Pancreas (tissue), 10 donors: ENCODE measurements at places on chromosomes 16 and 17. TPM values are rescaled to one million over a fixed set of nuclear protein-coding genes. Genes with fewer than 3 reads are reported as not detected.

Gene HSF4
- polyA plus RNA-seq = 310 TPM

Gene MAPK8IP3
- 244 TPM for polyA plus RNA-seq

Gene PDILT
- polyA plus RNA-seq = not detected

DNA sequence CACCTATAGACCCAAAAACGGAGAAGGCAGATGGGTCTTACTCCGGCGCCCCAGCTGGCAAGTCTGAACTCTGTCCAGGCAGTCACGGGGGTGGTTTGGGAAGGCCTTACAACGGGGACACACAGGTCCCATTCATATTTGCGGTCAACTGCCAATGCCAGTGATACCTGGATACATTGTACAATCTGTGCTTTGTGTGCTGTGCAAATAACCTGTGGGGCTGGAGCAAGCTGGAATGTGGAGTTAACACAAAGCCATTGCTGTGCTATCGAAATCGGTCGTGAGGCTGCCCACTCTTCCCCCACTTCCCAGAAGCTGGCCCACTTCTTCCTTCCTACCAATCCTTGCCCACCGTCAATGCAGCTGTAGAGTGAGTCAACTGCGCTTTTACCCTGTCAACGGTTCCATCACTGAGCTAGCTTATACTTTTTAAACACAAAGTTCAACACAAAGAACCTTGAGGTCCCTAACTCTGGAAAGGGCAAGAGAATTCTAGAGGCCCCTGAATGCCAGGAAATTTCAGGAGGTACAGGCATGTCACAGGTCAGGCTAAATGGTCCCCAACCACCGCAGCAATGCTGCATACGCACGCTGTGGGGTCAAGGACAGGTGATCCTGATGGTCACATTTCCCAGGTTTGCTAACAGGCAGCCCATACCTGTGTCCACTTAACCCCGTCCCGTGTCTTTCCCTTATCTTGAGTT is 122.8 kb downstream of the ZFHX3 start:
- H3K4me1 ChIP-seq = peaks cover 24% of the 10 kb centered on the region
- H3K27me3 ChIP-seq = no peaks in the 10 kb centered on the region
- H3K4me3 ChIP-seq = no peak overlapping the region
- H3K36me3 ChIP-seq = no peaks in the 10 kb centered on the region

DNA sequence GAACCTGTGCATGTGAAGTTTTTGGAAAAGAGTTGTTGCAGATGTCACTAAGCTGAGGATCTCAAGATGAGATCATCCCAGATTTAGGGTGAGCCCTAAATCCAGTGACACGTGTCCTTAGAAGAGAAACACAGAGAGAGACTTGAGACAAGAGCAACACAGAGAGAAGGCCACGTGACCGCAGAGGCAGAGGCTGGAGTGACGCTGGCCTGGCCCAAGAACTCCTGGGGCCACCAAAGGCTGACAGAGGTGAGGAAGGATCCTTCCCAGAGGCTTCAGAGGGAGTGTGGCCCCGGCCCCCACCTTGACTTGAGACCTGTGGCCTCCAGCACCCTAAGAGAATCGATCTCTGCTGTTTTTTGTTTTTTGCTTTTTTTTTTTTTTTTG is 12.1 kb upstream of the RHBDF2 start:
- no peaks in the 10 kb centered on the region for H3K36me3 ChIP-seq
- DNase-seq = no peak
- no peak overlapping the region for H3K27ac ChIP-seq
- H3K27me3 ChIP-seq = no peaks in the 10 kb centered on the region
- H3K4me3 ChIP-seq = no peak overlapping the region
- no peaks in the 10 kb centered on the region for H3K4me1 ChIP-seq

Gene NPIPB13
- 6.9 TPM for polyA plus RNA-seq

Gene COPS3
- 37.9 TPM for polyA plus RNA-seq

DNA sequence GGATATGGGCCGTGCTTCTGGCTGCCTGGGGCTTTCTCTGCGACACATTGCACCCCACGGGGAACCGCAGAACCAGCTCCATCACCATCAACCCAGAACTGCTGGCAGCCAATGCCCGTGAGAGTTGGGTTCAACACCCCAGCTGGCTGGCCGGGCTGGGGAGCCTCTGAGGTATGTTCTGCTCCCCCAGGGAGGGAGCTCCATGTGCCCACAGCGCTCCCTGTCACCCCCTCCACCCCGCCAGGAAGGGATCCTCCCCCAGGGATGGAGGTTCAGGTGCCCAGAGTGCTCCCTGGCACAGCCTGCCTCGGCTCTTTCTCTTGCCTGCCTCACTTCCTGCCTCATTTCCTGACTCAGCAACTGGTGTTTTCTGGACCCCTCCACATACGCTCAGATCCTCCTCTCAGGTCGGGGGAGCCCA is 24.2 kb upstream of the MPRIP start:
- peak overlapping the region; percentile 62 for H3K27ac ChIP-seq
- no peak for DNase-seq
- H3K4me3 ChIP-seq = no peak overlapping the region

DNA sequence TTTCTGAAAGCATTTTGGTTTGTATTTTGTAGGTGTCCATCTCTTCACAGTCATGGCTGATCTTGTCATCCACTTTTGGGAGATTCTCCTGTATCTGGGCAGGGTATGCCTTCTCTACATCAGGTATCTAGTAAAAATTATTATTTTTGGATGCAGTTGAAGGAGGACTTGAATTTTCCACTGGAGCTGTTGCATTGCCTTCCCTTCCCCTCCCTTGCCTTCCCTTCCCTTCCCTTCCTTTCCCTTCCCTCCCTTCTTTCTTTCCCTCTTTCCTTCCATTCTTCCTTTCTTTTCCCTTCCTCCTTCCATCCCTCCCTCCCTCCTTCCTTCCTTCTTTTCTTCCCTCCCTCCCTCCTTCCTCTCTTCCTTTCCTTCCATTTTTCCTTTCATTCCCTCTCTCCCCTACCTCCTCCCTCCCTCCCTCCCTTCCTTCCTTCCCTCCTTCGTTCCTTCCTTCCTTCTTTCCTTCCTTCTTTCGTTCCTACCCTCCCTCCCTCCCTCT is 33.8 kb upstream of the CPHXL start:
- H3K4me3 ChIP-seq = no peak overlapping the region
- DNase-seq = no peak
- H3K4me1 ChIP-seq = no peaks in the 10 kb centered on the region
- no peaks in the 10 kb centered on the region for H3K27me3 ChIP-seq
- no peak overlapping the region for H3K27ac ChIP-seq

DNA sequence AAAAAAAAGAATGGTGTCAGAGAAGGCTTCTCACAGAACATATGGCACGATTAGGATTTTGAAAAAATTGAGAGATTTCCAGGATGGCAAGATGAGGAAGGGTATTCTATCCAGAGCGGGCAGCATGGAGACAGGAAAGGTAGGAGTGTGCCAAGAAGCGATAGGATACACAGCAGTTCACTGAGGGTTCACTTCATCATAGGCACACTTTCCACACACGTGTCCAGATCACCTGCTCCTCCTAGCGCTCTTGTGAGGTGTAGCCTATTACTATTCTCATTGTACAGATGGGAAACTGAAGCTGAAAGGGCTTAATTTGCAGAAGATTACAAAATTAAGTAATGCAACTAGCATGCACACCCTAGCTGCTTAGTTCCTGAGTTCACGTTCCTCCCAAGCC is 6.2 kb upstream of the ELAC2 start:
- no peaks in the 10 kb centered on the region for H3K36me3 ChIP-seq
- H3K4me3 ChIP-seq = no peak overlapping the region
- no peak overlapping the region for H3K27ac ChIP-seq
- H3K4me1 ChIP-seq = no peaks in the 10 kb centered on the region
- no peaks in the 10 kb centered on the region for H3K27me3 ChIP-seq

Gene FADS6
- polyA plus RNA-seq = not detected
